ENCODE measurements at places on chromosomes 7 and 10. TPM values are rescaled to one million over a fixed set of nuclear protein-coding genes. Genes with fewer than 3 reads are reported as not detected.

DNA sequence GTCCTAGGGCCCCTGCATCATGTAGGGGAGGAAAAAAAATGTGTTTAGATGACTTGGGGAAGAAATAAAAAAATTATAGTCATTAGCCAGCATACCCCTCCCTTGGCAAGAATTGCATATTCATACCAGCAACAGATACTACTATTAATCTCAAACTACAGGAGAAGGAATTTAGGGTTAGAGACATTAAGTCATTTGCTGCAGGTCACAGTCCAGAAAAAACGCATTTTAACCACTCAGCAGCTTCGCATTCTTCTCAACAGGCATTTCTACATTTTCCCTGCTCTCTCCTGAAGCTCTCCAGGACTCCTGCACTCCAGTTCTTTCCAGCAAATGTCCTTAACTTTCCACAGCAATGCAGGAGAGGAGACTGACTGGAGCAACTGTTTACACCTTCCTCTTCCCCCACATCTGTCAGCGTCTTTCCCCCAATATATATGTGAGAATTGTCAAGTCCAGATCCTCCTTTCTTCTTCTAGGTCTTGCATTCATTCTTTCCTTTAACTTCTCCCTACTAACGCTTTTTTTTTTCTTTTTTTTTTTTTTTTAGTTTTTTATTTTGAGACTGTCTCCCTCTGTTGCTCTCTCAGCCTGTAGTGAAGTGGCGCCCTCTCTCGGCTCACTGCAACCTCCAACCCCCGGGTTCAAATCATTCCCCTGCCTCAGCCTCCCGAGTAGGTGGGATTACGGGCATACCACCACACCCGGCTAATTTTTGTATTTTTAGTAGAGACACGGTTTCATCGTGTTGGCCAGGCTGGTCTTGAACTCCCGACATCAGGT is 35.6 kb downstream of the PRPS1L1 start:
- peak; percentile 49 for DNase-seq

DNA sequence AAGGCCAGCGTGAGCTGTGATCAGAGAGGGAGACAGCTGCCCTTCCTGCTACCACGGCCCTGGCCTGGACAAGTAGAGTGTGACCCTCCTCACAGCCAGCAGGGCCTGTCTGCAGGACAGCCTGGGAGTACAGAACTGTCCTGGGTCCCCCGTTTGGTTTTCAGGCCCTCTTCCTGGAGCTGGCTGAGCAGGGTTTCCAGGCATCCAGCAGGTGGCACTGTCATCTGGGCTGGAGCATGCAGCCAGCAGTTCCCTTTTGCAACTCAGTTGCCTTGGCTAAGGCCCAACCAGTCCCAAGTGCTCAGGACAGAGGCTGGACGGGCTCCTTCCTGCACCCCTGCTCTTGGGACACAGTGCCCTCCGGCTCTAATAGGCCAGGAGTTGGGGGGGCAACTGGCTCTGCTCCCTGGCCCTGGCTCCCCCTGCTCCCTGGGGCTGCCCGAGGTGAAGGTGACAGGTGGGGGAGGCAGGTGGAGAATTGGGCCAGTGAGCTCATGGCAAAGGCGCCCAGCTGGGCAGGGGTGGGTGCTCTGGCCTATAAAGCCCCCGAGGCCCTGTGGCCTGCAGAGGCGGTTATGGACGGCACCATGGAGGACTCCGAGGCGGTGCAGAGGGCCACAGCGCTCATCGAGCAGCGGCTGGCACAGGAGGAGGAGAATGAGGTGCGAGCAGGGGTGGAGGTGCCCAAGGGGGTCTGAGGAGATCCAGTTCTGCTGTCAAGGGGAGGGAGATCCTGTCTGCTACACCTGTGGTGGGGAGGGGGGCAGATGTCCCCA is at the start of gene ANKRD2:
ANKRD2 (plus strand) TSS at position 566 of the 776 bp plus-strand sequence; CDS start at position 576, 10 bp downstream.
- DNase-seq: peak; percentile 90

METTL27 gene
- 7.4 TPM for total RNA-seq

- no peak for DNase-seq
Observed at GRCh38 chr7:129136887-129137642, 7.4 kb upstream of the TSPAN33 start.

- no peak for DNase-seq
Observed at GRCh38 chr10:104548090-104548489, 93.0 kb upstream of the SORCS3 start.

GRCh38 chr10:70324339-70324861 is 40.6 kb upstream of the NPFFR1 start:
- no peak for DNase-seq

CNNM2 gene
- total RNA-seq: 13.3 TPM

GRCh38 chr10:95635319-95635733 is 21.2 kb downstream of the ALDH18A1 start:
- no peak for DNase-seq

- DNase-seq: no peak
Observed at GRCh38 chr7:972110-972509, 3.2 kb downstream of the COX19 start.

All from aorta (tissue), 5 donors.